ENCODE measurements at places on chromosomes 5 and 9. TPM values are rescaled to one million over a fixed set of nuclear protein-coding genes. Genes with fewer than 3 reads are reported as not detected.

C5orf52 gene
- total RNA-seq: not detected

PIP5K1B gene
- 2.0 TPM for total RNA-seq

INSL4 gene
- not detected for total RNA-seq

GRCh38 chr9:134724202-134724911 is 82.8 kb downstream of the COL5A1 start:
- DNase-seq: no peak

GRCh38 chr5:77590347-77590746 is 48.2 kb downstream of the OTP start:
- no peak for DNase-seq

DNA sequence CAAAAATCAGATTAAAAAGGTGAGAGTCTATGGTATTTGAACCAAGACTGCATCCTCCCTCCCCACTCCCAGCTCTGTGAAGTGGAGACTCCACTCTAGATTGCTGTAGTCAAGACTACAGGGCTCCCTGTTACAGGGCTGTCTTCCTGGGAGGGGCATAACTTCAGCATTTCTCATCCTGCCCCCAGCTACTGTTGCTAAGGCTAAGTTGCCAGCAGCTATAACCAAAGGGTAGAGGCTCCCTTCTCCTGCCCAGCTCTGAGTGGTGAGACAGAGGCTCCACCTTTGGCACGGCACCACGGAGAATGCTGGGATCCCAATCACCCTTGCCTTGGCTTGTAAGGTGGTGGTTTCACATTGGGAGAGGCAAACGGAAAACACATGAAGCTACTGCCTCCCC is 39.2 kb upstream of the GCNT4 start:
- no peak for DNase-seq

- DNase-seq: no peak
Observed at GRCh38 chr5:66828548-66829357, 232.6 kb downstream of the MAST4 start.

DNA sequence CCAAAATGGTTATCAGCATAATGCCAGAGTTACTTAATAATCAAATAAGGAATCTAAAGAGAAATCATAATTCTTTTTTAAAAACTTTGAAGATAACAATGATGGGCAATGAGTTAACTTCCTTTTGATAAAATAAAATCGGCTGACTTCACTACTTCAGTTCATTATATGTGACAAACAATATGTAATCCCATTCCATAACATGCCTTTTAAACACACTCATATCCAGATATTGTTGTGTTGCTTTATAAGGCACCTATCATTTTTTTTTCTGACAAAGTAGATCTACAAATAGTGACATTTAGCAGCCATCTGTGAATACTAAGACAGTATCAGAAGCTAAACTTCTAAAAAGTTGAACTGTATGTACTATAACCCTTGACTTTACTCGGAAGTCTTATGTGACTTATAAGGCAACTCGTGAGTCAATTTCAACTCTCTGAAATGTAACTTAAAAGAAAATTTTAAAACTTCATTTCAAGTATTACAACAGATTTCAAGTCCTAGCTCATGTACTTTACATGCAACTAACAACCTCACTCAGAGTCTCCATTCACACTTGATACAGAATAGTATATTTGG is 7.5 kb downstream of the ADAMTS6 start:
- no peak for DNase-seq
